ENCODE measurements at places on chromosomes 2 and 18.

DNA sequence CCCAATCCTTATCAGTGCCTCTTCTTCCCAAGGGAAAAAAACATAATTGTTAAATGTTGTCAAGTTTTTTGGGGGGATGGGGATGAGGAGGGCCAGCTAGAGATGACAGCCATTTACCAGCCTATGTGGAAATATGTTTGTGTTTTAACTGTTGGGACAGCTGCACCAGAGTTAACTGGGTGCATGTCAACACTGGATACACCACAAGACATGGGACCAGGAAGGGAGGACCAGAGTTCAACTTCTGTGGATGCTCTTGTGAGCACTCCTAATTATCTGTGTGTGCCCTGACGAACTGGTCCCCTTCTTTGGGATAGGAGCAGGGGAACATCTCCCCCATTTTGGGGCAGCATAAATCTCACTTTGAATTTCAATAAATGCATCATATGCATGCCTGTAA, 66.1 kb upstream of the FZD5 start:
- no peak for DNase-seq

GRCh38 chr2:232464544-232464885, 8.6 kb downstream of the ALPI start:
- DNase-seq = no peak

- DNase-seq = no peak
Measured at GRCh38 chr2:203892207-203892606, 24.6 kb downstream of the CTLA4 start.

GRCh38 chr2:88117973-88118372, 9.9 kb downstream of the FABP1 start:
- no peak for DNase-seq

- no peak for DNase-seq
Measured at GRCh38 chr2:195871326-195871725, 197.3 kb downstream of the DNAH7 start.

DNA sequence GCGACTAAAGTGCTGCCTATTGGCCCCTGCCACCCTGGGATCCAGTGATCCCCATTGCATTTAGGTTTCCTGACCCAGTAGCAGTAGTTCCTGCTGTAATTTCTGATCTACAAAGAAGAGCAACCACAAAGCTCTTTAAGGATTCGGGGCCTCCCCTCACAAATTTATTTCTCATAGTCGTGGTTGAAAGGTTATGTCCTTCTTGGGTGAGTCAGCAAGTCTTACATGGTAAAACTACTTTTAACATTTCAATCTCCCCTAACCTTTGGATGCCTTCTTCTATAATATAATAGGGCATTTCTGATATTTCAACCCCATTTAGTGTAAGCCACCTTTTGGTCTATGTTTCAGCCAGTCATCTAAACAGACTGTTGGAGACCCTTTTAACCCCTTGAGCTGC, 14.9 kb downstream of the PIKFYVE start:
- no peak for DNase-seq

DNA sequence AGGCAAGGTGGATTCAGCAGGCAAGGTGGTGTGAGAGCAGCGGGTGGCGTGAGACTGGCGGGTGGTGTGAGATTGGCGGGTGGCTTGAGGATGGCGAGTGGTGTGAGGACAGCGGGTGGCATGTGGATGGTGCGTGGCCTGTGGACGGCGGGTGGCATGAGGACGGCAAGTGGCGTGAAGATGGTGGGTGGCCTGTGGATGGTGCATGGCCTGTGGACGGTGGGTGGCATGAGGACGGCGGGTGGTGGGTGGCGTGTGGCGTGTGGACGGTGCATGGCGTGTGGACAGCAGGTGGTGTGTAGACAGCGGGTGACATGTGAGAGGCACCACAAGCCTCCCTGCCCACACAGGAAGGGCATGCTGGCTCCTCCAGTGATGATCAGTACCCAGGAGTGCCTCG, 186.9 kb upstream of the SALL3 start:
- no peak for DNase-seq

DNA sequence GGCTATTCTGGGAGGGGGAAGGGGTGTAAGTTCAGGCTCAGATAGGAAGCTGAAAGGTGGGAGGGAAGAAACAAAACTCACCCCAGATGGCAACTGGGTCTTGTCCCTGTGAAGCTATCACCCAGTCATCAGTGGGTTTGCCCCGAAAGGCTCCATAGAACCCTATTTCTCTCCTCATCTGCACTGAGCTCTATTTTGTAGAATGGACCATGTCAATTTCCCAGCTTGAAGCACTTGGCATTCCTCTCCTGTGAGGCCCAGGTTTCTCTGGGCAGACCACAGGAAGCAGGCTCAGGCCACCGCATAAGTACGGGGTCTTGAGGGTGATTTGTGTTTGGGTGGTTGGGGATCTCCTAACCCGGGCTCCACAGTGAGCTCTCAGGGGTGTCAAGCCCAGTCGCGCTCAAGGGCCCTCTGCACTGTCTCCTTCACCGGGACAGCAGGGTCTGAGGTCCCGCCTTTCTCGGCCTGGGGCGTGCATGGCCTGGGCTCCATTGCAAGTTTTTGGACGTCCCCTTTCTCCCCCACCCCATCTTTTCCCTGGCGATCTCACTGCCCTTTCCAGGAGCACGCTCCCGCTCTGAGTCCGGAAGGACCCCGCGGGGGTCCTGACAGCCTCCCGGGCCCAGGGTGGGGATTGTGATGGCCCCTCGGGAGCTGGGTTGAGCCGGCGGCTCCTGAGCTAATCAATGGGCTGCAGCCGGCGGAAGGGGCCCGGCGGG, 27.3 kb upstream of the NOTO start:
- DNase-seq = no peak

- DNase-seq = no peak
Measured at GRCh38 chr2:240876475-240877251, 8.0 kb downstream of the AGXT start.

GRCh38 chr2:197786010-197786877, 1.1 kb upstream of the BOLL start:
- peak; percentile 32 for DNase-seq

- no peak for DNase-seq
Measured at GRCh38 chr2:215905691-215906090, 107.7 kb downstream of the MREG start.

- DNase-seq = no peak
Measured at GRCh38 chr2:39734445-39734844, 44.6 kb downstream of the THUMPD2 start.

DNA sequence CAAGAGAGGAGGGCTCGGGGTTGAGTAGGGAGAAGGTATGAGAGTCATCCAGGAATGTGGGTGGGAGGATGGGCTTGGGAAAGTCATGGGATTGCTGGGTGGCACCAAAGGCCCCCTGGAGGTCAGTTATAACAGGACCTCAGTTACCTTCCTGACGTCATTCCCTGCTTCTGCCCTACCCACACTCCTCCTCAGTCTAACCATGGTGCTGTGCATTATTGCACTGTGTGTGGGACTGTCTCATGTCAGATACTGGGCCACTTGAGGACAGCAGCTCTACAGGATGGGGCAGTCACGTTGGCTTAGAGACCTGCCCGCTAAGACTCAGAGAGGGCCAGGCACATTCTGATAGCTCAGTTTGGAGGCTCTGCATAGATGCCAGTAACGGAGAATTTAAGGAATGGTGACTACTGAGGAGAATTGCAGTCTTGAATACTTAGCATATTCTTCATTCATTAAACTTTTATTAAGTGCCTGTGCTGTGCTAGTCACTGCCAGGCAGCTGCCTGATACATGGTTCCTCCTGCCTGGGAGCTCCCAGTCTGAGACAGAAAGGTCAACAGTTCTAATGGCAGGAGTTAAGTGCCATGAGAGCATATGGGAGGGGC, 90.5 kb downstream of the LAMA3 start:
- DNase-seq = no peak

DNA sequence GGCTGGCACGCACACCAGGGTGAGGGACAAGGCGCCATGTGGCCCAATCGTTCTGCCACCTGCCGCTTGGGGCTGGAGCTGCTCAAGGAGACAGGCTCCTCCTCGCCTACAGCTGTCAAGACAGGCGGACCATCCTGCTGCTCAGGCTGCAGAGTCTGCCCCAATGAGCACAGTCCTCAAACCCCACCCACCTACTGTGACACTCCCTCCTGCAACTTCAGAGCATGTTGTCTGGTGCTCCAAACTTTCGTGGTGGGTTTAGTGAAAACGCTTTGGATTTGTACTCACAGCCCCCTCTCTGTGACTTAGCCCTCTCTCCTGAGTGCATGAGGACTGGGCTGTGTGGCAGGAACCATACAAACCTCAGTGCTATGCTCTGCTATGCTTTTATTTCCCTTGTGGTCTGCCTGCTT, 23.2 kb upstream of the SLC35F6 start:
- no peak for DNase-seq

DNA sequence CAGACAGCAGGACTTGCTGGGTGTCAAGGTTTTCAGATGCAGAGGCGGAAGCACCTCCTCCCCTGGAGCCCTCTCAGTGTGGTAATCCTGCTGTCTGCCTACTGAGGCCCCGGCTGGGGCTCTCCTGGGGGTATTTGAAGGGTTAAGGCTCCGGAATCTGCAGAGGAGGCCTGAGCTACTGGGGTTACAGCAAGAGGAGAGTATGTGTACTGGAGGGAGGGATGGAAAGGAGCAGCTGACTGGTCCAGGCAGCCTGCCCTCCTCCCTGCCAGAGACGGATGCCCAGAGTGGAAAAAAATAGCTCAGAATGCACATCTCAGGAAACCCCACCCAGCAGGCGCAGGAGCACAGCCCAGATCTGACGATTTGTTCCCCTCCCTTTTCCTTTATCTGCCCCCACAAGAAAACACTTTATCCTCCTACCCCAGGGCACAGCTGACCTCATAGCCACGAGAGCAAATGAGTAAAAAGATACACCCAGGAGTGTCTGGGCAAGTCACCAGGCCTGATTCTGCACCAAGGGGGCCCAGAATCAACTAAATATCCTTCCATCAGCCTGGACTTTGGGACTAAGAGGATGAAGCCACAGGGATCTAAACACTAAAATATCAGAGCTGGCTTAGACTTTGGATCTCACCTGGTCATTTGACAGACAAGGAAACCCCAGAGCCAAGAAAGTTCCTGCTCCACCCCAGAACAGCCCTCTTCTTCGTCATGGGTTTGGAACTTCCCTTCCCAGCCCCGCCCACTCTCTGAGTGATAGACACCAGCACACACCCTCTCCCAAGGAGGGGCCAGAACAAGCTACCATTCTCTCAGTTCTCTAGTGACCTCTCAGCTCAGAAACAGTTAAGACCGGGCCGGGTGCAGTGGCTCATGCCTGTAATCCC, 5.5 kb downstream of the TMBIM1 start:
- DNase-seq = peak; percentile 78

DNA sequence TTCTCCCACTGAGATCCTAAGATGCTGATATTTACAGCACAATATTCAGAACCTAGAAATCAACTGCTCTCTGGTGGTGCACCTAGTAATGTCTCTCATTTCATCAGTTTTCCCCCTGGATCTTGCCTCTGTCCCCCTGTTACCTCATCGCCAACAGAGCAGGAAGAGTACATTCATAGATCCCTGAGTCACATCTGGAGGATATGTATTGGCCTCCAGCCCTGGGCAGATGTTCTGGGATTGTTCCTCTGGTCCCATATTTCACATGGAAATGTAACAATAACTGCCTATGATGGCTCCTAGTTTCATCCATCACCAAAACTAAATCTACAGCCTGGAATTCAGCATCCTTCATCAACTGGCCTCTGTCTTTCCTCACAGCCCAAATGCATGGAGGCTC, 278.8 kb upstream of the SLC14A2 start:
- DNase-seq = no peak

DNA sequence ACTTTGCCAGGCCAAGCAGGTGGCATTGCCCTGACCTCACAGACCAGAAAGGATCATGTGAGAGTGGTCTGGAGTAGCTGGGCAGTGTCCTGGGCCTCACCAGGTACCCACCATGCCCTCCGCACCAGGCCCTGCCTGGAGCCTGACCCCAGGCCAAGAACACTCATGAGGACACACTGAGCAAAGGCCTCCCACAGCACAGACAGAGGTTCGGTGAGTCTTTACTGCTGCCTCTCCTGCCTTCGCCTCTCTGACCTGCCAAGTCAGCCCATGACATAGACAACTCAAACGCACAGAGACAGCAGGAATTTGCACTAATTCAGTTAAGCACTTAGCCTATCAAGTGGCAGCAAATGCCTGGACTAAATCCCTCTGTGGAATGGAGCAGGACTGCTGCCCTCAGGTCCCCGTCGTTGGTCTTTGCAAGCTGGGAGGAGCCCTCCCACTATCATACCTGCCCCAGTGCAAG, 62.5 kb downstream of the RHOB start:
- DNase-seq = no peak

Data from T-helper 1 cell (primary cell).